ENCODE measurements at places on chromosomes 5 and 9.

DNA sequence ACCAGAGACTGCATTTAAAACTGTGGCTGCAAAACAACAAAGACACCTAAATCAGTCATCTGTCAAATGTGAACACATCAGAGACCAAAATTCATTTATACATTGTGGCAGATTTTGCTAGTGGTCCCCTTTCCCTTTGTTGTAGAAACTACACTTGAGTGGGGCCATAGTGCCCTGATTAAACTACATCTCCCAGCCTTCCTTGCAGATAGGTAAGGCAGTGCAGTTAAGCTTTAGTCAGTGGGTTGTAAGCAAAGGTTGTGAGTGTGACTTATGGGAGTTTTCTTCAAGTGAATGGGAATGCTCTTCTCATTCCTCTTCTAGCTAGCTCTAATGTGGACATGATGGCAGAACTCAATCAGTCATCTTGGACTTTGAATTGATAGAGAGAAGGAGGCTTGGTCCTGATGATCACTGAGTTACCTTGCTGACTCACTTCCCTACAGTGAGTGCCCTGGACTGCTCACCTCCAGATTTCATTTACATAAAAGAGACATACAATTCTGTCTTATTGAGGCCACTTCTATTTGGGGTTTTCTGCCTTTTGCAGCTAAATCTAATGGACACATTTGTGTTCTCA lies 35.2 kb upstream of the SPARC start:
- no peak for DNase-seq

DNA sequence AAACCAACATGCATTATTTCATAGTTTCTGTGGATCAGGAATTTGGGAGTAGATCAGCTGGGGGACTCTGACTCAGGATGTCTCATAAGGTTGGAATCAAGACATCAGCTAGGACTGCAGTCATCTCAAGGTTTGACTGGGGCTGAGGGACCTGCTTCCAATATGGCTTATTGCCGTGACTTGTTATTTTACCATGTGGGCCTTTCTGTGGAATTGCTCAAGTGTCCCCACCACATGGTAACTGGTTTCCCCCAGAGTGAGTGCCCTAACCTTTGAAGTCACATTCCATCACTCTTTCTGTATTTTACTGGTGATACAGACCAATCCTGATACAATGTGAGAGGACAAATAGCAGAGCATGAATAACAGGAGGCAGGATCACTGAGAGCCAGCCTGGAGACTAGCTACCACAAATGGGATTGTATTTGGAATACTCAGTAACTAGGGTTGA lies 70.2 kb upstream of the ELL2 start:
- no peak for DNase-seq

- DNase-seq: no peak
Observed at GRCh38 chr9:89817151-89817950, 212.5 kb downstream of the GADD45G start.

DNA sequence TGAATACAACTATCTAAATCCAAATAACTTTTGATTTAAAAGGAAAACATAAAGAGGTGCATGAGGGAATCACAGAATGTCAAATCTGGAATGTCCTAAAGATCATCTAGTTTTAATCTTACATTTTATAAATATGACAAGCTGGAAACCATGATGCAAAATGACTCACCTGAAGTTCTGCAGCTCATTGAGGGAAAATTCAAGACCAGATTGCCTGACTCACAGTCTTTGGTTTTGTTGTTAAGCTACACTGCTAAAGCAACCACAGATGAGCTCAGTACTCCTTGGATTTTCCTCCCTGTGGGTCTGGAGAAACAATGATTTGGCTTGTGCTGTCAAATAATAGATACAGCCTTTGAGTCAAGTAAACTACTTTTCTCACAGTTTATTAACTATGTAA lies 19.1 kb upstream of the EDIL3 start:
- no peak for DNase-seq

DNA sequence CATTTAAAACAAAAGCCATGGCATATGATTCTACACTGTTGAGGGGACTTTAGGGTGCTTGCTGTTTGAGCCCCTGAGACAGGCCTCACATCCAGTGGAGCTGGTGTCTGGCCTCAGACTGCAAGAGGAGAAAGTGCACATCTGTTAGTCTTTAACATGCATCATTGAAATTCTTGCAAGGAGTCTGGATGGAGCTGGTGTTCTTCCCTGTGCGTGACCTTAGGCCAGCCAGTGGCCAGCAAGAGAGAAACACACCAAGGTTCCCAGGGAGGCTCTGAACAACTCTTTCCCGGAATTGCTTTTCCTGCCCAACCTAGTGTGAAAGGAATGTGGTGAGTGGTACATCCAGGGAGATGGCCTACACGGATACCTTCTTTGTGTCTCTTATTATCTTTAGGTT lies 282.8 kb upstream of the TNC start:
- no peak for DNase-seq

GRCh38 chr5:31021181-31021624 lies 172.3 kb upstream of the CDH6 start:
- no peak for DNase-seq

DNA sequence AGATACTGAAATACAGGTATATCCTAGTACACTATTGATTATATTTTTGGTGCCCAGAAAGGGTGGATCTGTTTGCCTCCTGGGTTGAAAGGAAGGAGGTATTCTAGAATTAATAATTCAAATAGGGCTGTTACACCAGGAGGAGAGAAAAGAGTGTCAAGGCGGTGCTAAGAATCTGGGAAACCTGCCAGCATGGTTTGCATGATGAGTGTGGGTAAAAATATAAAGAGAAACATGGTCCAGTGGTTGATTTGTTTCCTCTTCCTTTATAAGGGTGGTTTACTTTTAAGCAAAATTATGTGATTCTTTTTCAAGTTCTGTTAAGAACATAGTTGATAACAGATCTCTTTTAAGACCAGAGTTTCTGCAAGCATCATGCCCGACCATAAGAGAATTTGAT lies 69.4 kb upstream of the NFIB start:
- DNase-seq: no peak

GRCh38 chr9:134531220-134531970 lies 110.2 kb upstream of the COL5A1 start:
- DNase-seq: no peak

- DNase-seq: peak; percentile 28
Observed at GRCh38 chr9:130172858-130173665, 858 bp downstream of the NCS1 start.

- peak; percentile 23 for DNase-seq
Observed at GRCh38 chr5:103375350-103375749, 116.8 kb downstream of the MACIR start.

DNA sequence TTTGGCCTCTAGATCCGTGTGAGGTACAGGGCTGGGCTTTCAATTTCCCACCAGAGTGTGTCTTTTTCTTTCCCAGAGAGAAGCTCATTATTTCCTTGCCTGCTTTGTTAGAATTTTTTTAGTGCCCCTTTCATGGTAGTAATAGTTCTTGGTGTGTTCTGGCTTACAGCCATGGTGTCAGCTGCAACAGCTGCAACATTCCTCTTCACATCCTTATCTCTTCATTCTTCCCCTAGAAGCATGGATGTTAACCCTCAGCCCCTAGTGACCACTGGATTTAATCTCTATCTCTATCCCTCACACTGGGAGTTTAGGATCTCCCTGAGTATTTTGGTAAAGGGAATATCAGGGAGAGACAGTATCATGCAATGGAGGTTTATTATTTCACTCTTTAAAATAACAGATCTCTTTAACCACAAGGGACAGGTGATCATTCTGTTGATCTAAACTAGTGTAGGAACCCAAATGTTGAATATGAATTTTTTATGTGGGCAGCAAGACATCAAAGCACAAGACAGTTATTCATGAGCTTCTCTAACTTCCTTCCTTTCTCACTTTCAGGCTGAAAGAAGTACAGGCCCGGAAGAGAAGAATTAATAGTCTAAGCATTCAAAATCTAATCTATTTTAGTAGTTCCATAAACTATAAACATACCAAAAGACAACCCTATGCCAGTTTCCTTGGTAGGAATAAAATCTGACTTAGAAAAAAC lies 160.2 kb downstream of the FAM170A start:
- no peak for DNase-seq

GRCh38 chr5:135303582-135304173 lies 95.4 kb downstream of the MACROH2A1 start:
- DNase-seq: no peak

GRCh38 chr9:95839012-95839411 lies 36.5 kb upstream of the ERCC6L2 start:
- no peak for DNase-seq

DNA sequence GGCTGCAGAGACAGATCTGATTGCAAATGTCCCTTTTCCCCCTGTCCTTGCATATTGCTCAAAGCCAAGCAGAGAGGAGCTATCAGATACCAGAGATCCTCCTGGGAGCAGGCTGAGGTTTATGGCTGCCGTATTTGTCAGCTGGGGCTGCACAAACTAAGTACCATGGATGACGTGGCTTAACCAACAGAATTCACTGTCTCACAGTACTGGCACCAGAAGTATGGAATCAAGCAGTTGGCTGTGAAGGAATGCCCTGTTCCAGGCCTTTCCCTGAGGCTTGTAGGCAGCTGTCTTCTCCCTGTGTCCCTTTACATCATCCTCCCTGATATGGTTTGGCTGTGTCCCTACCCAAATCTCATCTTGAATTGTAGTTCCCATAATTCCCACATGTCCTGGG lies 2.6 kb downstream of the CFAP90 start:
- DNase-seq: no peak

GRCh38 chr9:121323449-121324151 lies 46.5 kb downstream of the STOM start:
- DNase-seq: no peak

- DNase-seq: no peak
Observed at GRCh38 chr5:38290028-38290653, 31.8 kb downstream of the EGFLAM start.

DNA sequence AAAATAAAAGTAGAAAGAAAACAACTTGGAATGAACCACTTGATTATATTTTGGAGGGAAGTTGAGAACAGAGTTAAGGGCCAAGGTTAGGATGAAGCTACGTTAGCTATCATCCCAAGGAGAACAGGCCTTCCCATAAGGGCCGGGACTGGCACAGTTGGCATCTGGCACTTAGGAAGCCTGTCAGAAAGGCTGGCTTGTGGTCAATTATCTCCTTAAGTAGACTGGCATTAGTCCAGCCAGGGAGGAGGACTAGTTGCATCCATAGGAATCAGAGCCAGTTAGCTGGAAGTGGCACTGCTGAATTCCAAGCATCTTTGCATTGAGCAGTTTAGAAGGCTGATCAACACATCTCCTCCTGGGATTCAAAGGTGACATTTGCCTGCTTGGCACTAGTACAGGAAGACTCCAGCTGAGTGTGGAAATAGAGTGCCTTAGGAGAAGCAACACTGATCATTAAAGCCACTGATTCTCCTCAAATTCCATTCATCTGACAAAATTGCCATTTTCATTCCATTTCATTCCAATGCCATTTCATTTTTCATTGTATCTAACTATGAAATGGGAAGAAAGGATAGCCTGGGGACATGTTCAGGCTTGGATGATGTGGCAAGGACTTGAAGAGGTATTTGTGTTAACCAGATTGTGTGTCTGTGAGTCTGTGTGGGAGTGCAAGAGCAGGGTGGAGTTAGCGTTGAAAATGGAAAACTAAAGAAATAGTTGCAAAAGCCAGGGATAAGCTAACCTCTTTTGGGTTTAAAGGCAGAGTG lies 5.5 kb downstream of the FOXB2 start:
- no peak for DNase-seq

- DNase-seq: no peak
Observed at GRCh38 chr5:143316844-143317631, 86.4 kb downstream of the NR3C1 start.

- no peak for DNase-seq
Observed at GRCh38 chr9:98310752-98311392, 55.4 kb upstream of the TBC1D2 start.

GRCh38 chr5:100889165-100889743 lies 13.8 kb downstream of the ST8SIA4 start:
- no peak for DNase-seq

- DNase-seq: peak; percentile 91
Observed at GRCh38 chr9:86185872-86186271, 73.6 kb downstream of the C9orf153 start.

DNA sequence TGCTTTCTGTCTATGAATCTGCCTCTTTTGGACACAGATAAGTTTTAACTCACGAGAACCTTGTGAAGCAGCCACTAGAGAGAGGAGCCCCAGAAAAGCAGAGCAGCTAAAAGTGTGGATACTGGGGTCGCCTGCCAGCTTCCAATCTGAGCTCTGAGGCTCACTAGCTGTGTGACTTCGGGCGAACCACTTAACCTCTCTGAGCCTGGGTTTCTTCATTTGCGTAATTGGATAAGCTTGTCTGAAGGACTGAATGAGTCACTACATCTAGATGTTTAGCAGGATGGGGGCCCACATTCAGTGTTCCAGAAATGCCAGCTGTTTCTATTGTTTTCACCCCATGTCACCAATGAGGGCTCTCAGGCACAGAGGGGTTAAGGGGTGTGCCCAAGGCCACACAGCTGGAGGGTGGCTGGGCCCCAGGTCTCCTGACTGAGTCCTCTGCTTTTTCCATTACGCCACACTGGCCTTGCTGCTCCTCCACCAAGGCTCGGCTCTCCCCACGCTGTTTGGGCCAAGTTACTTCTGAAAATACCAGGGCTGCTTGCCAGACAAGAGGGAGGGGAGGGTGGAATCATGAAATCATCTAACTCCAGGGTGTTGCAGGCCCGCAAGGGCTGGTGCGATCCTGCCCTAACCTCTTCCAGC lies 36.2 kb downstream of the SH3PXD2B start:
- no peak for DNase-seq

Data from foreskin melanocyte (primary cell).